ENCODE measurements at places on chromosomes 1 and 21.

DNA sequence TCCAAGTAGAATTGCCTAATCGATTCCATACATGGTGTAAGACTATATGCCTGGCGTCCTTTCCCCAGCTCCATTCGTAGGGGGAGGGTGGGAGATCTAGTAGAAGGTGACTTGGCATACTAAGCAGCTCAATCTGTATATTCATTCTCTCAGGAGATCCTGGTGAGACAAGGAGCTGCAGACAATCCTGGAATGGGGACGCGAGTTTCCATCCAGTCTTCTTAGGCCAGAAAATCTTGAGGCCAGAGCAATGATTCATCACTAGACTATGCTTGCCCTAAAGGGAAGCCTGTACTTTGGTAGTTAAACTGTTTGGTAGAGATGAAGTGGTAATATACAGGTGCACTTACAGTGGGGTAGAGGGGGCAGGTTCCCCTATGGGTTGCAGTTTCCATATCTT lies 468.7 kb downstream of the ADGRL2 start:
- DNase-seq = no peak

DNA sequence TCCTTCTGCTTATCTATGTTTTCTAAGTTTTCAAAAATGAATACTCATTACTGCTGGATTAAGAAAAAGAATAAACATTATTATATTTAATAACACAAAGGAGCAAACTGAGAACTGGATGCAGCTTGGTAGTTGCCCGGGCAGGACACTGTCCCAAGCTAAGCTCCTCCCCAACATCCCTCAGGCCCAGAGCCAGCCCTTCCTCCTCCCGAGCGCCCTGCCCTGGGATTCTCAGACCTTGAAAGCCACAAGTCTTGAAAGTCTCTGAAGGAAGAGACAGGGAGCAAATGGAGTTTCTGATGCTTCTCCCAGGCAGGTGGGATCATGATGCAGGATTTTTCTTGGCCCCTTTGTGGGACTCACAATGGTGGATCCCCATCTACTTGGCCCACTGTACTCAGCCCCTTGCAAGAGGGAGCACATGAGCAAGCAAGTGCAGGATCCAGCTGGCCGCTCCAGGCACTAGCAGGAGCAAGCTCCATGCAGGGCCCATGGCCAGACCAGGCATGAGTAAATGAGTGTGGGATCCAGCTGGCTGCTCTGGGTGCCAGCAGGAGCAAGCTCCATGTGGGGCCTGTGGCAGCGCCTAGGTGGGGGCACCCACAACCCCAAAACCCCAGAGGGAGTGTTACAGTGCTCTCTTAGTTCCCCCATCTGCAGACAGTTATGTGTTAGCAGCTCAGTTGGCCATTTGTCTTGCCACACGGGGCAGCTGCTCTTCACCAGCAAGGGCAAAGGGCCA lies 32.1 kb upstream of the RAB4A start:
- no peak for DNase-seq

DNA sequence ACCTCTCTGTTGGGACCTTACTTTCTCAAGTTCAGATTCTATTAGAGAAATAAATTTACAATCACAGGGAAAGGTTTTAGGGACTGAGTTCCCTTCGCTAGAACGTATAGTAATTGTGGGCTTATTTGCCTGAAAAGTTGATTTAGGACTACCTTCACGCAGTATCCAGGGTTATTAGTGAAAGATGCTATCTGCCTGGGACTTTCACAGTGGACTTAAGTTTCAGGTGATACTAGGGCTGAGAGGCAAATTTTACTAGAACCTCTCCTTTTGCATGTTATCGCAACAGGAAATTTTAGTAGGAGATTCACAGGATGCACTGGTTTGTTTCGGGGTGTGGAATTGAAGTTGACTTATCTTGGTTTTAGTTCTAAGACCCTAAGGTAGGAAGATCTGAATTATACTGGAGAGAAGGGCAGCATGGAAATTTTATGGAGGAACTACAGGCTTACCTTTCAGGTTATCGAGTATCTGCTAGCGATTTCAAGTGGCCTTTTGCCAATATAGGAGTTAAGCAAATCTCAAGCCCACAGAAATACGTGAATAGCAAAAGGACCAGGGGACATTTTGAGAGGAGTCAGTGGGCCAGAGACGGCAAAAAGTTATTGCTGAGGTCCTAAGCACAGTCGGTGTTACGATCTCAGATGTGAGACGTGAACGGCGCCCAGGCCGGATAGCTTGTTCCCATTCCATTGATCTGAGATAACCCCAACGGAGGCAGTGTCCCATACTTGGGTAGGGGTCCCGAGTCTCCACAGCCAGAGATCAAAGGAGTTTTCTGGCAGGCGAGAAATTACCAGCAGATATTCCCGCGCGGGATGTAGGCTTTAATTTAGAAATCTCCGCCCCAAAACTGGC lies 723 bp upstream of the GNAI3 start:
- peak; percentile 71 for DNase-seq

GRCh38 chr1:200753650-200754198 lies 15.0 kb downstream of the CAMSAP2 start:
- no peak for DNase-seq

GRCh38 chr1:39046613-39047210 lies 20.6 kb downstream of the NDUFS5 start:
- no peak for DNase-seq

GRCh38 chr21:43300496-43301408 lies 126.2 kb downstream of the SIK1 start:
- no peak for DNase-seq

- peak; percentile 22 for DNase-seq
These were observed 3.2 kb upstream of the RXFP4 start for GRCh38 chr1:155938220-155938627.

DNA sequence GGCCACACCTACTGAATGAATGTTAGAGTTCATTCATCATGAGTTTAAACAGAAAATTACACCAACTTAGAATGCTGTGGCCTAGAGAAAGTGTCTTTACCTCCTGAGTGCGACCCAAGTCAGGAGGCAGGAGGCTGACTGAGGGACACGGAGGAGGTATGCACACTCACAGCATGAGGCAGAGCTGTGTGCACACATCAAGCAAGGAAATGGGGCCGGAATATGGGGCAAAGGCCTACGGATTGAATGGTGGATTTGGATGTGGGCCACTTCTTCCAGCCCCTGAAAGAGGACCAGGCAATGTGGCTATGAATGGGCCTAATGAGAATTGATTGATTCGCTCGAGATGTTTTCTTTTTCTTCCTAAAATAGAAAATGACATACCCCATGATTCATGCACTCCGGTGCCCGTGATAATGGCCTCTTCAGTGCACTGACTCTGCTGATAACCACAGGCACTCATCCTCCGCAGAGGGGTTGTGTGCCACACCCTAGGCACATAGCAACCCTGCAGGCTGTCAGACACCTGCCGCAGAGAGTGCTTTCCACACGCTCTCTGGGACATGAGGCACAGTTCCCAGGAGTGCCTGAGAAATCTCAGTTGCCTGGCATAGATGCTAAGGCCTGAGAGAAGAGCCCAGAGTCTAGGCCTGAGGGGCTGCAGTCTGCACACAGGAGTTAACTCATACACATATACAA lies 155.5 kb downstream of the GLUL start:
- no peak for DNase-seq

- no peak for DNase-seq
These were observed 8.2 kb downstream of the NBPF1 start for GRCh38 chr1:16605213-16605525.

DNA sequence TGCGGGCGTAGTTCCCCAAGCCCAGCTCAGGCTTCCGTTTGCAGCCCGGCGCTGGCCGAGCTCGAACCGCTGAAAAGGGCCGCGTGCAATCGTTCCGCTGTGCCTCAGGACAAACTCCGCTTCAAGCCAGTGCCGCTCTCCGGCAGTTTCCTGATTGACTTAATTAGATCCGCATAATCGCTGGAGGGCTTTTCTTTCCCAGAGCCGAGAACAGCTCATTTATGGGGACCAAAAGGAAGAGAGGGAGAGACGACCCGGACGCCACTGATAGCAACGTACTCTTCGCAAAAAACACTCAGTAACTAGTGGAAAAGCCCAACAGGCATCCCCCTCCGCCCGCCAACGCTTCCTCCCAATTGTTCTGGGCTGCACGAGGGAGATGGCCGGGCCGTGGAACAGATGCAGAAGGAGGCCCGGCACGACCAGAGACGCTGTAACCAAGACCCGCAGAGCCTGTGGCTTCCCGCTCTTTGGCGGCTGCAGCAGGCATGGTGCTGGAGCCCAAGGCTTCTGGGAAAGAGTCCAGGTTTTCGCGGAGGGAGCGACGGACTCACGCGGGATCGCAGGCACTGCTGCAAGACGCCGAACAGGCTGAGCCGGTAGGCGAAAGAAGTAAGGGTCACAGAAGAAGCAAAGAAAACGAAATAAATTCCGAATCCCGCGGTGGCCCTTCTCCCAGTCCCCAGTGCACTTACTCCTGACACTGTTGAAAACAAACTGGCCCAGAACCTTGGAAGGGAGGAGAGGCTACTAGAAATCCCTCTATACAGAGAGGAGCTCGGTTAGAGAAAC lies 3.6 kb upstream of the FOXD2 start:
- DNase-seq = no peak

DNA sequence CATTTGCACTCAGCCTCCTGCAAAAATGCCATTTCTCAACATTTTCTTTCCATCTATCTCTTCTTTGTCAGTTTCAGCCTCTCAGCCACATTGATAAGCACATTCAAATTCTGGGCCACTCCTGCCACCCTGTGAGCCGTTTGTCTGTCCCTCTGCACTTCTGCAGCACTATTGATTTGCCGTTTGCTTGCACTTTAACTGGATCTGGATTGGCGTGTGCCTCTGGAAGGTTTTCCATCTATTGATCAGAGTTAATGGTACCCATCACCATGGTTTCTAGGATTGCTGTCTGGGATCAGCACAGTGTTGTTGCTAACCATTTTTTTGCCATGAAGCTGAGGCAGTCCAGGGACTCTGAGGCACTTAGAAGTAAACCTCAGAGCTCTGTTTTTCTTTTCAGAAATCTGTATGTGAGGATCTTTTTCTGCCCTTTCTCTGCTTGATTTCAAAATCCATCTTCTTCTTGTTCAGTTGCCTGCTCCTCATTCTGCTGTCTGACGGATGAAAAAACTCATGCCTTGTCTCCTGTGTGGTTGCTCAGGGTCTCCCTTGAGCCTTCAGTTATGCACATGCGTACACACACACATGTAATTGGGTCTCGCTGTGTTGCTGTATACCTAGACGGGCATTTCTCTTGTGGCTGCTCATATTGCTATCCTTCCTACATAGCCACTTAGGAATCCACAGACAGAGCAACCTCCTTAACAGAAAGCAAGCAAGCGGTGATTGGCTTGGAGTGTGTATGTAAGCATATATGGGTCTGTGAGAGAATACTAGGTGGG lies 67.9 kb downstream of the NOS1AP start:
- no peak for DNase-seq

DNA sequence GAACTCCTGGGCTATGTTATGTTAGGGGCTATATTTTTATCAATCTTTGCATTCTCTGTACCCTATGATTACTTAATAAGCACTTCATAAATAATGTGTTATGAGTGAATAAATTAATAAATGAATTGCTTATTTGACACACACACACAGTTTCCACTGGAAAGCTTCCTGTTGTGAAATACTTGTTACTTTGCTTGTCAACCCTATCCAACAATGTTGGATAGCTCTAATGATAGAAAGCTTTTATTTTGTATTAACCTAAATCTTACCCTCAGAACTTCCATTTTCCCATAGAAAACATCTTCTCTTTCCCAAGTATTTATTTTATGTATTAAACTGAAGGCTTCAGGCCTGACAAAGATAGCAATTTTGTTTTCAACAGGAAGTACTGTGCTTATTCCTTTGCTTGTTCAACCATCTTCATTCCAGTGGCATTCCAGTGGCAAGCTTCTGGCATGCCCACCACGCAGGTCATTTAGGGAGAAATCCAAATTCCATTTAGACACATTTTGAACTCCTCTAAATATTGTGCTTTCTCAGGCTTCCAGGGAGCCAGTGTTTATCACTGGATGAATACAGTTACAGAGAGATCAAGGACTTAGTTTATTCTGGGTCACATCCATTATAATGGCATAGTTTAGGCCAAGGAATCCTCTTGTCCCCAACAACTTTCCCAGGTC lies 134.4 kb downstream of the TGFB2 start:
- no peak for DNase-seq

- no peak for DNase-seq
These were observed 643.0 kb downstream of the KIF26B start for GRCh38 chr1:245797592-245798348.

DNA sequence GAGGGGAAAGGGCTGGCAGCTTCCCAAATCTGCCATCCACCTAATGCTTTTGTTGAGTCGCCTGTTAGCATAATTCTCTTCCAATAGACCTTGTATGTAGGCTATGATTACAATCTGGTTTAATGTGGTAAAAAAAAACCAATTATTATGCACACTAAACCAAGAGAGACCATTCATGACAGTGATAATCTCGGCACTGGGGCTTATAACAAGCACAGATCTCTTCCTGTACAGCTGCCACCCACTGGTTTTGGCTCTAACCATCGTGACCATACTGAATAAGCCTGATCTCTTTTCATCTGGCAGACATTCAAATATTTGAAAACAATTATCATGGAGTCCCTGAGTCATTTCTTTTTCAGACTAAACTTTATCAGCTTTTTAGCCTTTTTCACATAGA lies 12.0 kb upstream of the SYT14 start:
- no peak for DNase-seq

DNA sequence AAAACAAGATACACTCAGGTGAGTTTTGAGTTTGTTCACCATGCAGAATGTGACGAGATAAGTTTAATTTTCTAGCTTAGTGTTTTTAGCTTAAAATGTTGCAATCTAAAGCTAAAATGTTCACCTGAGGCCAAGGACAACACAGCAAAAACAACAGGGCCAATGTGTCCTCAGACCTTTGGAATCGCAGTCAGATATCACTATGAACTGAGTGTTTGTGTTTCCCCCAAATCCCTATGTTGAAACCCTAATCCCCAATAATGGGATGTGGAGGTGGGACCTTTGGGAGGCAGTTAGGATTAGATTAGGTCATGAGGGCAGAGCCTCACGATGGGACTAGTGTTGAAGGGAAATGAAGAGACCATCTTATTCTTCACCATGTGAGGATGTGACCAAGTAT lies 144.4 kb downstream of the GABPA start:
- DNase-seq = no peak

GRCh38 chr21:46537026-46537425 lies 67.9 kb downstream of the S100B start:
- DNase-seq = no peak

DNA sequence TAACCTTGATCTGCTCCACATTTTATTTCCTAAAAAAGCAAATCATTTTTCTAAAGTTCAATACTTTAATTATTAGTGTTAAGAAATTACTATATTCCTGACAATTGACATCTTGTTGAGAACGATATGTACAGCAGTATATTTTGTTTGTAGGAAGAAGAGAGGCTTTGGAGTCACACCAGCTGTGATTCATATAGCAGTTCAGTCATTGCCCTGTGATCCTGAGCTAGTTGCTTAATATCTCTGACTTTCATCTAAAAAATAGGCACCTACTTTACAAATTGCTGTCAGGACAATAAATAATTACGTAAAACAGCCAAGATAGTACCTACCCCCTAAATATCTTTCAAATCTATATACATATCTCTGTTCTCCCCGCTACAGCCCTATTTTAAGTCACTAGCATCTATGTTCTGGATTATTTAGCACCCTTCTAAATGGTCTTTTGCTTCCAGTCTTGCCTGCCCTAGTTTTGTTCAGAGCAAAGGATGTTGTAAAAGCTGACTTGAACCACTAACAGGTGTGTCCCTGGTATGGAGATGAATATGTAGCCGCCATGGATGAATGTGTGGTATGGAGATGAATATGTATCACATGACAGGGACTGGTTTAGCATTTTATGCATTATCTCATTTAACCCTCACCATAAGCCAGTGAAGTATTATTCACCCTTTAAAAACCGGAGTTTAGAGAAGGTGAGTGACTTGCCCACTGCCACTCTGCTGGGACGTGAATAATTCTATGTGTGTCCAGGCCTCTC lies 42.2 kb downstream of the RNF220 start:
- DNase-seq = no peak

GRCh38 chr21:25903607-25904006 lies 168.8 kb downstream of the GABPA start:
- DNase-seq = no peak

Data from activated effector memory CD4-positive, alpha-beta T cell treated with anti-CD3 and anti-CD28 coated beads, Interleukin-2, amount 50 U/mL, for 16 hours (primary cell).